Hematopoietic multipotent progenitor cell treated with erythropoietin and hydrocortisone succinate and interleukin-3 and kit ligand, for 15 days (in vitro differentiated cells): ENCODE measurements at places on chromosomes 7 and 10.

DNA sequence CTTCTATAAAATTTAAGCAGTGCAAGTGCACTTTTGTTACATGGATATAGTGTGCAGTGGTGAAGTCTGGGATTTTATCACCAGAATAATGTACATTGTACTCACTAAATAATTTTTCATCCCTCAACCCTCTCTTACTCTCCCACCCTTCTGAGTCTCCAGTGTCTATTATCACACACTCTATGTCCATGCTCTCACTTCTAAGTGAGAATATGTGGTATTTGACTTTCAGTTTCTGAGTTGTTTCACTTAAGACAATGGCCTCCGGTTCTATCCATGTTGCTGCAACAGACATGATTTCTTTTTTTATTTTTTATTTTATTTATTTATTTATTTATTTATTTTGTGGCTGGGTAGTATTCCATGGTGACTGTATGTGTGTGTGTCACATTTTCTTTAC lies 855.9 kb upstream of the PHF14 start:
- DNase-seq: no peak

DNA sequence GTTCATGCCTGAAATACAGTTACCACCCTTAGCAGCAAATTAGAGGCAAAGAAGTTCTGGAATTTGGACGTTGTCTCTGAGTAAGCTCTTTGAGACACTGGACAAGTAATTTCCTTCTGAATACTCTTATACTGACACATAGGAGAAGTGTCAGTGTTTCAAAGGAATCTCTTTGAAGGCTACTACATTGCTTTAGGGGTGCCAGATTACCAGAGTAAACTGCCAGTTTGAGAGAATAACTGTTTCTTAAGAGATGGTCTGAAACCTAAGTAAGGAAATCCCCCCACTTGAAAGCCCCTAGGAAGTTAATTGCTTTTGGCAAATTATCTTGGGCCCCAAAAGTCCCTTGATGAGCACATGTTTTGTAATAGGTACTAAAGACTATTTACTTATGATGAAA lies 3.4 kb downstream of the FAS start:
- DNase-seq: no peak

DNA sequence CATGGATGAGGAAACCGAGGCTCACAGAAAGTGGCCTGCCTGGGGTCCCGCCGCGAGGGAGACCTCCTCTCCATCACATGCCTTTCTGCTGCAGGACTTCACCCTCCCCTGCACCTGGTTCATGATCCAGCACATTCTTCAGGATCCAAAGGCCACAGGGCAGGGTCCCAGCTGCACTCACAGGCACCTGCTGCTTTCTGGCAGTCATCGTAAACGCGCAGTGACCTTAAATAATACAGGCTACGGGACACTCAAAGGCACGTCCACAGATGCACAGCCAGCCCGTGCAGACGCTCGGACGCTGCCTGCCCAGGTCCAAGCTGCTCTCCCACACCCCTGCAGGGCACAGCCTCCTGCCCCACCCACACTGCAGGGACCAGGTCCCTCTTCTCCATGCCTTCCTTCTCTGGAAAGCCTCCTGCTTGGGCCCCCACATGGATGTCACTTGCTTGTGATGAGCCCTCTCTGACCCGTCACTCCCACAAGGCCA lies 49.9 kb downstream of the CALML3 start:
- DNase-seq: no peak

DNA sequence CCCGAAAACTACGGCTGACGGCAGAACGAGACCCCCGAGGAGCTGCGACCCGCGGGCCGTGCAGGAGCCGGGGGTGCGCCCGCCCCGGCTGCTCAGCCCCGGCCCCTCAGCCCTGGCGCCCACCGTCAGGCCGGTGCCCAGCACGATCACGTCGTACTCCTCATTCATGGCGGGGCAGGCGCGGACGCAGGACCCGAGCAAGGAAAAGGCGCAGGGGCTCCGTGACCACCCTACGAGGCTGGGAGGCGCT lies 218 bp downstream of the GDI2 start:
- DNase-seq: no peak

GRCh38 chr7:87886875-87887274 lies 10.6 kb downstream of the DBF4 start:
- DNase-seq: peak; percentile 55

DNA sequence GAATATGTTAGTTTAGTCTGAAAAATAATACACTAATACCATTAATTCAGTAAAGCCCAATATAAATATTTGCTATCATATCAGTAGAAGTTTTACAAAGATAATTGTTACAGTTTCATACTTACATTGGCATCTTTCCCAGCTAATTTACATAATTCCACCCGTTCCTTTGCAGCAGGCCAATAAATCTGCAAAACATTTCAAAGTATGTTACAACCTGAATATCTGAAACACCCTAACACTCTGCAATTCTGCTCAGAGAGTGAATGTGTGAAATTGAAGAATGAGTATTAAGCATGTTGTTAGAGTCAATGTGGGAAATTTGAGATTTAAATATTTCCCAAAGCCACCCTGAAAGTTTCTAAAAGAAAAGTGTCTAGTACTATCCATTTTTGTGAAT lies 105.5 kb downstream of the SEMA3D start:
- no peak for DNase-seq

GRCh38 chr7:20952916-20953315 lies 166.2 kb upstream of the SP8 start:
- DNase-seq: no peak

GRCh38 chr10:3085785-3086567 lies 18.6 kb downstream of the PFKP start:
- DNase-seq: no peak

- DNase-seq: no peak
These were observed 504.8 kb downstream of the NXPH1 start for GRCh38 chr7:8938044-8938805.

GRCh38 chr10:72080042-72080975 lies 8.0 kb downstream of the SPOCK2 start:
- DNase-seq: no peak

DNA sequence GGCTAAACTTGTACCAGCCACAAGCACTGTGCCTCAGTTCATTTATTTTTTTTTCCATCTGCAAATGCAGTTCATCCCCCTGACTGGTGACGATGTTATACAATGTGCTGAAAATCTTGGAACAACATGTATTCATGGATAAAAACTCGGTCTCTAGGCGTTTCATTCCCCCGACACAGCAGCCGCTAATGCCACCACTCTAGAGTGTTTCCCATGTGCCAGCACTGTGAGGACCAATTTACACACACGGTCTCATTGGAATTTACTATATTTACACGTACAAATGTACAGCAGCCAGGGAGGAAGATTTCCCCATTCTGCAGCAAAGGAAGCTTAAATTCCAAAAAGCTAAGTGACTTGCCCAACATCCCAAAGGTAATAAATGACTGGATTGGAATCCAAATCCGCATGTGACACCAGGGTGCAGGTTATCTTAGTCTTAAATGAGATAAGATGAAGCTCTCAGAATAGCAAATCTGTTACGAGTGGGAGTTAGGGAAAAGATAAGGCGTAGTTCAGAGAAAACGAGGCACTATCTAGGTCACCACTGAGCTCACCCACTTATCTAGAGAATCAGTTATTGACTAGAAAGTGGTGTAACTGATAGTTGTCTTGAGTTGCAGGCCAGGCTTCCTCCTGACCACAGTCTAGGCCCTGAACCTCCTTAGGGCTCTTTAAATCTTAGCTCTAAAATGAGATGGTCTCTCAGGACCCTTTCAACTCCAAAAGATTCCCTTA lies 36.7 kb downstream of the FAM107B start:
- no peak for DNase-seq

- DNase-seq: no peak
These were observed at the start of gene HMX3 for GRCh38 chr10:123135415-123136141. HMX3 (plus strand) TSS chr10:123135970; CDS start chr10:123136051, 81 bp downstream.

DNA sequence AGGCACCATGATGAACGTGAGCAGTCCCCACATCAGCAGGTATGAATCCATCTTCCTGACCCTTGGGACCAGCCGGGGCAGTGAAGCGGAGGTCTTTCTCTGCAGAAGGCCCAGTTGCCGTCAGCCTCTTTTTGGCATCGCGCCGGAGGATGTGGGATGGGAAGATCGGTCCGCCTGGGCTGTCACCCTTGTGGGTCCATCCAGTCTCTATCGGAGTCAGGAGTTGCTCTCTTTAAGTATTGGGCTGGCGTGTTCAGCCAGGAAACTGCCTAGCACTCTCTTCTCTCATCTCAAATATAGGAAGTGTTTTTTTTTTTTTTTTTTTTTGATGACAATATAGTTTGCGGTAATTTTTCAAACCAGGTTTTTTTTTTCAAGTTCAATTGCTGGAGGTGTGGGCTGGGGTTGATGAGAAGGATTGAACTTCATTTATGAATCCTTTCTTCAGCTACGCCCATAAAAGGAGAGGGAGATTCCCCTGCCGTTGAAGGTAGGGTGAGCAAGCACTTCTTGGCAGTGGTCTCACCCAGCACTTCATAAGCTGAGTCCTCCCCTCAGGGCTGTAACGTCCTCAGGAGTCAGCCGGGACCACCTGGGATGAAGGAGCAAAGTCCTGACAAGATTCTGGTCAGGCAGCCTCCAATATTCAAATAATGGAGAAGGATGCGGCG lies at the start of gene IL2RA:
IL2RA (minus strand) TSS at position 267 of the 671 bp plus-strand sequence; CDS start at position 51, 216 bp downstream.
- DNase-seq: no peak

DNA sequence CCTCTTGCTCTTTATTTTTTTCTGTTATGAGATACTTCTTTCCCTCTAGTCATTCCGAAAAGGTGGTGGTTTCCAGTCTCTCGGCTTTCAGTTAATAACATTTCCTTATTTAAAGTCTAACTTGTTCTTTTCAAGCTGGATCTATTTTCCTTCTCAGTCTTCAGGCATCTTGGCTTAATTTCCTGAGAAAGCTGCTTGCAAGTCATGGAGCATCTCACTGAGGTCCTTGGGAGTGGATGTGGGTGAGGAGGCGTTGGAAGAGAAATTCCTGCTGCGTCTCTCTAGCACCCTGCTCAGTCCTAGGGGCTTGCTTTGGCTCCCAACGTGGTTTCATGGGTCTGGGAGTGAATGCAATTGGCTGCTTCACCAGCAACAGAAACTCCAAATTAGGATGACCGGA lies 210.2 kb upstream of the MKI67 start:
- DNase-seq: no peak

DNA sequence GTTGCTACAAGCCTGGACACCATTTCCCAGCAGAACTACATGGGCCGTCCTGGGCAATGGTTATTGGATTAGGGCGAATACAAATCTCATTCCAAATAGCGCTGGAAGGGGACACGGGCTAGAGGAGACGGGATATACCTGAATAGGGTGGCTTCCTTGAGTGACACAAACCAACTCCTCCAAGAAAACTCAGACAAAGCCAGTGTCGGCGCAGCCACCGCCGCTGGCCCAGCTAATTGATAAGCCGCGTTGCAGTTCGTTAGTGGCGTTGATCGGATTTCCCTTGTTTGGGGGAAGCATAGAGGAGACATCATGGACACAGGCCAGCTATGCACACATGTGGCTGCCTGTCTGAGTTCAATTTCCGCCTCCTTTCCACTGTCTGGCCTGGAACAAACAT lies 55.7 kb downstream of the EBF3 start:
- DNase-seq: no peak

GRCh38 chr10:3775696-3776551 lies 9.1 kb downstream of the KLF6 start:
- no peak for DNase-seq

DNA sequence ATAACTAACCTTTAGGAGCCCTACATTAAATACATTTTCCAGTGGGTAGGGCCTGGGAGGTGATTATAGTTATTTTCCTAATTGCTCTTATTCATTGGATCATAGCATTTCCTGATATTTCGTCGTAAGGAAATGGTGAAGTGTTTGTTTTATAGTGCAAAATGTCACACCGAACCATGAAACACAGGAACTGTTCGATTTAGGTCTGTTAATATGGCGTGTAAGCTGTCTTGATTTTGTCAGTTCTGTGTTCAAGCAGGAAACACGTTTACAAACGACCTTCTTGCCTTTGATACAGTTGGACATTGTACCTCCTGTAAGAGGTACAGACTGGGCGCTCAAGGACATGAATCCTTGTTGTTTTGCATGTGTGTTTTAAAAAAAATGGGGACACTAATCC lies 14.8 kb downstream of the RBM17 start:
- DNase-seq: no peak

DNA sequence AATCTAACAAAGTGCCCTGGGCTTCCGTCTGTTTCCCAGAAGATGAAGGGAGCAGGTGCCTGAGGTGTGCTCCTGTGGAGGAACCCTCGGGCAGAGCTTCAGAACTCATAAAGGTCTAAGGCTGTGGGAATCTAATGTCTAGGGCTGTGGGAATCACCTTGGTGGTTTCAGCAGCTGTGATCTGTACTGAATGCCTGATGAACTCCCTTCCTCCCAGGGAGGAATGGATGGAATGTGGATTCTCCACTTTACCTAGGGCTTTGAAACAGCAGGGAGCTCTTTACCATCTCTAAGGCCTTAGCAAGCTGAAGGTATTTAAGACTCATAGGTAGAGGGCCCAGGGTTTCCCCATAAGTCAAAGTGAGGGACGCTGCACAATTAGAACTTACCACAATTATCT lies 36.0 kb upstream of the SEMA3E start:
- no peak for DNase-seq

GRCh38 chr7:77664715-77665114 lies 31.5 kb upstream of the RSBN1L start:
- DNase-seq: no peak

- no peak for DNase-seq
These were observed 111.6 kb upstream of the PTPRZ1 start for GRCh38 chr7:121761399-121761798.

- peak; percentile 31 for DNase-seq
These were observed 12.1 kb downstream of the TFR2 start for GRCh38 chr7:100629117-100629716.

GRCh38 chr7:74138945-74139843 lies 35.0 kb upstream of the EIF4H start:
- DNase-seq: no peak

DNA sequence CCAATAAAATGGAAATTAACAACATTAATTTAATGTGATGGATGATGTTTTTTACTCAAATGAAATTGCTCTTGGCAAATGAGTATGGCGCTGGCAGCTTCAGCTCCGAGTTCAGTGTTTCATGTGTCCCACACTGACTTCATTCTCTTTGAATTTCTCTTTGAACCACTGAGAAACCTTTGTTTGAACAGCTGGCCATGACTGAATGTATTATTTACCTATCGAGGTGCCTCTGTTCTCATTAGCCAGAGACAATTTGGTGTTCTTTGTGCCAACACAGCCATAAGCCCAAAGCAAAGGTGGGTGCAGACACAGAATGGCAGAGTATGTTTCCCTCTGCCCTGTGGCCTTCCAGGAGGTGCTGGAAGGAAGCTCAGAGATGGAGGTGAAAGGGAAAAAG lies 42.1 kb downstream of the TMEM178B start:
- no peak for DNase-seq

DNA sequence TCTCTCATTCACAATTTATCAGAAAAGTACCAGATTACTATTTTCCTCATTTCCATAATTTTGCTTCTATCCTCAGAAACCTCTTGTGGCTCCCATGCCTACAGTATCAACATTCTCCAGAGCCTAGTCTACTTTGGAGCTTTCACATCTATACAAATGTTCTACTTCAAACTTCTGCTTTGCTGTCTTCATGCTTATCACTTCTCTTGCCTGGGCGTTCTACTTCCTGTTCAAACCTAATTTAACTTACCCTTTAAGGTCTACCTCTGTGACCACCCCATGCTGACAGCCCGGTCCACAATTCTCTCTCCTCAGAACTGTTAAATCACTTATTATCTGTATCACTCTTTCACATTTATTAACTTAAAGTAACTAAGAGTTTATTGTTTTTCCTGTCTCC lies 6.1 kb upstream of the PTPN12 start:
- no peak for DNase-seq
